CD4-positive, alpha-beta T cell (primary cell): ENCODE measurements at places on chromosomes 1 and 21.

DNA sequence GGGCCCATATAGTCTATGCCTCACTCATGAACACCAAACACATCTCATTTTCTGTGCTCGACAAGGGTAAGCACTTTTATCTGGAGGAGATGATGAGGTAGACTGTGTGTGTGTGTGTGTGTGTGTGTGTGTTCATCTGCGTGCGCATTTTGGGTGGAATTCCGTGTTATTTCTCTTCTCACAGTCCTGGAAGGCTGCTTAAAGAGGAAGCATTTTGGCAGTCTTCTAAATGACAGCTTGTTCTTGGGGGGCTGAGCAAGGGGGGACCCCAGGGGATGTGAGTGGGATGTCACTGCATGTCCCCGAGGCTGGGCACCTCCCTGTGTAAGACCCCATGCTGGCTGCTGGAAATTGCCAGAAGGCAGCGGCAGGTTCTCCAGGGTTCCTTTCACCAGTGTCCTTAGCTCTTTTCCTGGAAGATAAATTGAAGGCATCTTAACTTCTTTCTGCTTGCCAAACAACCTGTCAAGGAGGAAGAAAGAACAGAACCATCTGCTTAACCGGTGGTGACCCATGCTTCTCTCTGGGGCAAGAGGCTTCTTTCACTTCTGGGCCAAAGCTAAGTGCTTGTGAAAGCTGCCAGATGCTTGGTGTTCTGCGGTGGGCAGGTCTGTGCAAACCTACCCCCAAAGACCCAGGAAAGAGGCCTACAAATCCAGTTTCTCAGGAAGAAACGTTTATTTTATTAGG lies 9.9 kb upstream of the RD3 start:
- DNase-seq: no peak

DNA sequence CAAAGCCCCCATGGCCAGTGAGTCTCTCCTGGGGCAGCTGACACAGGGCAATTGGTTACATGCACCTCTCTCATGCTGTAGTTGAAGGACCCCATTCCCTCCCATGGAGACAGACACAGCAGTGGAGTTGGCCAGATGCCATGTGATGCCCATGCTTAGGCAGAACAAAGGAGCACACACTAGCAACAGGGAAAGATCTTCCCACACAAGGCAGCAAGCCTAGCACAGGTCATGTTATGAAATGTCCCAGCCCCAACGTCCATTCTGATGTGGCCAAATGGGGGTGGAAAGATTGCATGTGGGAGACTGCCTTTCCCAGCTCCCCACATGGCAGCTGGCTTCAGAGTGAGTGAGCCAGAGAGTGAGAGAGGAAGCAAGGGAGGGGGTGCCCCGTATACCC lies 34.5 kb downstream of the AADACL4 start:
- no peak for DNase-seq

DNA sequence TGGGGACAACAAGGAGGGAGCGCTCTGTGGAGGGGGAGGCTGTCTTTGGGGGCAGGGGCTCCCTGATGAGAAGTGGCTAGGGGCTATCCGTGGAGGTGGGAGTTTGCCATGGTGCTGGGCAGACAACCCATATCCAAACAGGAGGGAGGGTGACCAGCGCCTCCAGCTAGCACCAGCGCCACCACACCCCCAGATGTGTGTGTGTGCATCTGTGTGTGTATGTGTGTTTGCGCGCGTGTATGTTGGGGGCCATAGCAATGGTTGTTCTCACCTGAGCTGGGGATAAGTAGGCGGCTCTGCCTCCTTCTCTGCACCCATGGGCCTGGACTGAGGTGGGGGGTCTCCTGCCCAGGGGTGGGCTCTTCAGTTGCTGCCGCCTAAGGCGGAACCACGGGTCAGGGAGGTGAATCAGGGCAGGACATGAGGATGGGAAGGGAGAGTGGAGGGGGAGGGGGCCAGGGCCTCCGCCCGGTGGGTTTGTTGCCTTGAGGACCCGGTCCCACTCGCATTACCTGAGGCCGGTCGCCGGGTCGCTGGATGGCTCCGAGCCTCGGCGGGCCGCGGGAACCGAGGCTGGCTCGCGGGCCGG lies 345 bp downstream of the HPCAL4 start:
- no peak for DNase-seq

- DNase-seq: no peak
Observed at GRCh38 chr1:231970684-231971083, 344.1 kb downstream of the DISC1 start.
